ENCODE measurements at places on chromosomes 5 and 9.
A peak's percentile ranks its signal among the peaks of the same experiment; 100 is the strongest.

DNA sequence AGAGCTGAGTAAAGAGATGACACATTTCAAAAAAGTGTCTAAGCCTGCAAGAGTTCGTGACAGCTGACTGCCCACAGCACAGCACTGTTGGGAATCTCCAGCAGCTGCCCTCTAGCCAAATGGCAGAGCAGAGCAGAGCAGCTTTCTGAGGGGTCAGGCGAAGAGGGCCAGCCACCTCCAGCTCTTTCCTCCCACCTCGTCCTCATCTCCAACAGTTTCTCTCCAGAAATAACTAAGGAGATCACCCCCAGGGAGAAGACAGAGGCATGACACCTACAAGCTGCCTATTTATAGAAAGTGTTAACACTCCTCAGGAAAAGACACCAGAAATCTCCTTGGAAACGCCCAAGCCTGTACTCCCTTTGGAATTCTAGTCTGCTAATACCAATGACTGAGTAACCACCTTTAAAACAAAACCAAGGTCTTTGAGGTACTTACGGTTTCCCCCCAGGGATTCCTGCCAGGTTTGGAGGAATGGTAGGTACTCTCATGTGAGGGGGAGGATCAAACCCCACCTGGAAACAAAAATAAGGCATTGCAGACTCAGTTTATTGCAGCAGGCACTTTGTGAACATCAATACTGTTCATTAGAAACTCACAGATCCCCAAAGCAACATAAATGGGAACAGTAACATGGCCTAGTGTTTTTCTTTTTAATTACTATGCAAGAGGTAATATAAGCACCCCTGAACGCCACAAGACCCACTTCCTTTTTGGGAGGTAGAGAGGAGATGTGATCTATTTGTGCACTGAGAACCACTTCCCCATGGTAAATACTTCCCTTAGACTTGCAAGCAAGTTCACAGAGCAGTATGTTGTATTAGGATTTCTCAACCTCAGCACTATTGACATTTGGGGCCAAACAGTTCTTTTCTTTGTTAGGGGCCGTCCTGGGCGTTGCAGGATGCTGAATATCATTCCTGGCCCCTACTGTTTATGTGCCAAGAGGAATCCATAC, 79.3 kb downstream of the TLE1 start:
- peak; percentile 24 for DNase-seq

GRCh38 chr5:1882337-1883119, at the start of gene IRX4:
TSS of gene IRX4 (minus strand) at chr5:1882925. CDS start at chr5:1882647, 278 bp downstream.
- DNase-seq = no peak

- no peak for DNase-seq
Measured at GRCh38 chr5:158194561-158194976, 335.6 kb upstream of the CLINT1 start.

- DNase-seq = no peak
Measured at GRCh38 chr9:13805546-13805945, 508.4 kb downstream of the NFIB start.

- DNase-seq = no peak
Measured at GRCh38 chr5:15914638-15915037, 265.0 kb downstream of the MARCHF11 start.

- no peak for DNase-seq
Measured at GRCh38 chr9:80204054-80204453, 632.3 kb downstream of the TLE4 start.

DNA sequence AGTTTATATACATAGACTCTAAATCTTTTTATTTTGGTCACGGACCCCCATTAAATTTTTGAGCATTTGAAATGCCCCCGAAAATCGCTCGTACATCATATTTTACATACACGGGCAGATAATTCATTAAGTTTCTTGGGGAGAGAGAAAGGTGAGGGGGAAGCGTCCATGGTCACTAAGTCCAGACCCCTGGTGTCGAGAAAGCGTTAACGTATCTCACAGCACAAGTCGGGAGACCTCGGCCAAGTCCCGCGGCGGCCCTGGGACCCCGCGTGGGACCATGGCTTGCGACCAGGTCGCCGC, 794 bp downstream of the PTBP3 start:
- DNase-seq = no peak

DNA sequence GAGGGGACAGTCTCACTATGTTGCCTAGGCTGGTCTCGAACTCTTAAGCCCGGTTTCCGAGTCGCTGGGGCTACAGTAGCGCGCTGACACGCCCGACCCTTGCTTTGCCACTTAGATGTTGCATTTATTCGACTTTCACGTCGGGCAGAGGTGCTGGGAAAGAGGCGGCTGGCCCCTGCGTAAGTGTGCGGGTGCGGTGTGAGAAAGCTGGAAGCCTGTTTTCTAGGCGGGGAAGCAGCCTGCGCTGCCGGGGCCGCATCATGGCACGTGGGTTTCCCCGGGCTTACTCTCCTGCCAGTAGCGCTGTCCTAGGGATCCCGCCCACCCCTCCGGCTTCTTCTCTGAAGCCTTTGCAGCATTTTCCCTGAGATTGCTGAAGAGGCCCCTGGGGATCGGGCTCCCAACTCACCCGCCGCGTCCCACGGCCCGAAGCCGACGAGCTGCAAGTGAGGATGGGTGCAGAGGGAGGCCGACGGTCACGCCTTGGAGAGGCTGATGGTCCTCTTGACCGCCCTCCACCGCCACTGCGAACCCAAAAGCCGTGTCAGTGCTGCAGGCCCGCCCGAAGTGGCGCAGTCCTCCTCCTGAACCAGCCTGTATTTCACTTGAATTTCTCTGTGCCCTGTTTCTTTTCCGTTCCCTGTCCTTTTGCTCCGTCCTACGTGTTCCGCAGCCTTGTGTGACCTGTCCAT, 5.8 kb upstream of the TRIM41 start:
- peak; percentile 67 for DNase-seq

DNA sequence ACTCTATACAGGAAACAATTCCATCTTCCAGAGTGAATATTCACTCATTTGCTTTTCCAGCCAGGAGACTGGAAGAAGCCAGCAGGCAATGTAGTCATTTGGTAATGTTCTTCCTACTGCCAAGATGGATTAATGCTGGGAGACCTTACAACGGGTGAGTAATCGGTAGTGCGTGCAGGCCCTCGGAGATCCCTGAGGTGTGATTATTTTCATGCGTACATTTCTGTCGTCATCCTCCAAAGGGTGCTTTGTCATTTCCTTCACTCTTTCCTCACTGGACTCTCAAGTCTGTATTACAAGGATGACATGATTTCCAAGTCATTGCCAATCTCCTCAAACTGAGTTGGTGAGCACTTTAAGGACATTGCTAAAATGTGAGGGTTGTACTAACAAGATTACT, 263.5 kb downstream of the CWC27 start:
- peak; percentile 21 for DNase-seq

DNA sequence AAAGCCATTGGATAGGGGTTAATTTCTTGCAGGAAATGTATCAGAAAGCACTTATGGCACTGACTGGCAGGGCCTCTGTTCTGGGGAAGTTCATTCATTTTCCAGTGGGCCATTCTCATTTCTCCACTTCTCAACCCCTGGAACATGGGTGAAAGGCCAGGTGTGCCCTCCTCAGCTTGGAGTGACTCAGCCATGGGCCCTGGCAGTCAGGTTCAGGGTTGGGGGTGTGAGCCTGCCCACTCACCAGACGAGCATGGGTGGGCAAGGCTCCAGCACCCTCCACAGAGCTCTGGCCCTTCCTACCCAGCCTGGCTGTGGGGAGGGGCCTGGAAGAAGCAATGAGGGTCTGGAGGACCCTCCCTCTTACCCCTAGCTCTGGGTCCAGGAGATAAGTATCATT, 174.4 kb downstream of the HSPA4 start:
- DNase-seq = no peak

- peak; percentile 83 for DNase-seq
Measured at GRCh38 chr5:132459983-132460838, 30.4 kb downstream of the IRF1 start.

DNA sequence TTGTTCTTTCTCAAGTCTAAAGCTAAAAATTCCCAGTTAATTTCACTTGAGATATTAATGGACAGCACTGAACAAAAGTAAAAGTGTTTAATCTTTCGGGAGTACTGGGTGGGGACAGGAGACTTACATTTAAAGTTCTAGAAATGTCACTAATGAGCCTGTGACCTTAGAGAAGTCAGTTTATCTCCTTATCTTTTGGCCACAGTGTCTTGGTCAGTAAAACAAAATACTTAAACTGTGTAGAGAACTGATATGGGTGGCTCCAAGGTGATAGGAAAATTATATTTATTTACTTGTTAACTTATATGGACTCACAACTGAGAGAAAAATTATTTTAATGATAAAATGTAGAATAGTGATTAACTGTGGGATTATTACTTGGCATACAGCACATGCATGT, 8.9 kb downstream of the IPO11 start:
- no peak for DNase-seq

All from suppressor macrophage treated with lipopolysaccharide for 1 hour (primary cell).